ENCODE measurements at places on chromosomes 4 and X.

DNA sequence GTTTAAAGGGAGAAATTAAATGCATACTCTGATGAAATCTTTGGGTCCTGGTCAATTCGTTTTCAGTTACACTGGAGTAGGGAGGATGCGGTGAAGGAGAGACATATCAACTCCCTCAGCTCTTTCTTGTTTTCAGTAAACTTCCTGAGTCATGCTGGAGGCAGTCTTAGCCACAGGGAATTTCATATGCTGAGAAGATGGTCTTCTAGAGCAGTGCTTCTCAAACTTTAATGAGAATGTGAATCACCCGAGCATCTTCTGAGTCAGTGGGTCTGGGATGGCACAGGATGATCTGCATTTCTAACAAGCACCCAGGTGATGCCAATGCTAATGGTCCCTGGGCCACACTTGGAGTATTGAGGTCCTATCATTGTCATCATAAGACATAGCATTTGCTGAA lies 214.5 kb downstream of the KIT start:
- no peak for DNase-seq

- no peak for DNase-seq
These were observed 251.2 kb downstream of the CFAP299 start for GRCh38 chr4:80586716-80587115.

- peak; percentile 44 for DNase-seq
These were observed 772 bp upstream of the FBXW7 start for GRCh38 chr4:152536545-152537182.

GRCh38 chrX:97938706-97939105 lies 1055.0 kb downstream of the RPA4 start:
- DNase-seq: no peak

DNA sequence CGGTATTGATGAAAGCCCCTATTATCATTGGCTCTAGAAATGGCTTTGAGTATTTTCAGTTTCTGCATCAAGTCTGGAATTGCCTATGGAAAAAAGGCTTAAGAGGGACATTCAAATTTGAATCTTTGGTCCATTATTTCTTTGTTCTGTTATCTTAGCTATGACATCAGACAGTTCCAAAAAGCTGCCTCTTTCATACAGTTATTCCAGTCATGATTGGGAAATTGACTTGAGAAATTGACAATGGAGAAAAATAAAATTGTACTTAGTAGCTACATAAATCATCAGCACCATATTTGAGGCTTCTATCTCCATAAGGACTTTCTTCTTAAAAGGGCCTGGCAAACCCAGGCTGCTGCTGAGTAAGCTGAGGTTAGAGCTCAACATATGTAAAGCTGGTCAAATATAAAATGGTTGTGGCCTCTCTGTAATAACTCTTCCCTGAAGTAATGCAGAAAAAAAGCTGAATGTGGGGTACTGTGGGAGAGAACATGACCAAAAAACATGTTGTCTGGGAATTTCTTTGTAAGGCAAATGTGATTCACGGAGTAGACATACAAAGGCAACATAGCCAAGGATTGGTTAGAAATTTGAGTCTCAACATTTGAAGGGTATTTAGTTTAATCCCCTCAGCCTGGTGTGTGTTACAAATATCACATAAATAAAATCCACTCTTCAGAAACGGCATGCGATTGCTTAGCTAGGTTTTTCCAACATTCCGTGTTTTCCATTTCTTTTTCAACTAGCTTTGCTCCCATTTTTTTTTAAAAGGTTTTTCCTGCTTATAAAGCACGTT lies 100.9 kb downstream of the LNX1 start:
- no peak for DNase-seq

GRCh38 chrX:125404667-125405160 lies 85.0 kb downstream of the TEX13C start:
- DNase-seq: no peak

DNA sequence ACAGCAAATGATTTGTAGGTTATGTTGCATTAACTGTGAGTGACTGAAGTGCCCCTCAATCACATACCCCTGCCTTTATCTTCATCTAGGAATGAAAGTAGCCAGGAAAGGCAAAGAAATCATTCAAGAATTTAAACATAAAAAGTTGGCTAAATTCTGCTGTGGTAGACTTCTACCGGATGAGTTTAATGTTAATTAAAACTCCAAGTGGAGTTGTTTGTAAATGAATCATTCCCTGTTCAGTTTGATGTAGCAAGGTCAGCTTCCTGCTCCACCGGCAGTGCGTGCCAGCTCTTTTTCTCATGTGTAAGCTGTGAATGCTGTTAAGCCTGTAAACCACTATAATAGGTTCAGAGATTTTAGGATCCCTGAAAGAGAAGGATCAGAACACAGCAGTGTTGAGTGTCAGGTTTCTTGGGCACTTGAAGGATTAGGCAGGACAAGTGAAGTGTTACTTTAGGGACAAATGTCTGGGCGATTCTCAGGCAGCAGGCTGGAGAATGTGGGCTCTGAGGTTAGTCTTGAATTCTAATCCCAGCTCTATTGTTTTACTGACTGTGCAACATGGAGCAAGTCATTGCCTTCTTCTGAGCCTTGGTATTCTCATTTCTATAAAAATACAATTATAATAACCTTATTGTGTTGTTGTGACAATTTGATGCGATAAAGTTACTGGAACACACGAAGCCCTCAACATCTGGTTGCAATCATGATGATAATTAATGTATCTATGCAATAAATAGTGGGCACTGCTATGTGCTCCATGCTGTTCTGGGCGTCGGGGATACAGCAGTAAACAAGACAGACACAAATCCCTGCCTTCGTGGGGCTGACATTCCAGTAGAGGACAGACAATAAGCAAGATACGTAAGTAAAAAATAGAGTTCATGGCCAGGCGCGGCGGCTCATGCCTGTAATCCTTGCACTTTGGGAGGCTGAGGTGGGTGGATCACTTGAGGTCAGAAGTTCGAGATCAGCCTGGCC lies 112.0 kb downstream of the SHROOM3 start:
- DNase-seq: no peak

GRCh38 chrX:52821079-52821760 lies 10.1 kb downstream of the XAGE5 start:
- no peak for DNase-seq

GRCh38 chr4:1933700-1934099 lies 62.5 kb downstream of the NSD2 start:
- DNase-seq: no peak

- DNase-seq: no peak
These were observed 4.9 kb upstream of the SLC4A4 start for GRCh38 chr4:71333960-71334359.

DNA sequence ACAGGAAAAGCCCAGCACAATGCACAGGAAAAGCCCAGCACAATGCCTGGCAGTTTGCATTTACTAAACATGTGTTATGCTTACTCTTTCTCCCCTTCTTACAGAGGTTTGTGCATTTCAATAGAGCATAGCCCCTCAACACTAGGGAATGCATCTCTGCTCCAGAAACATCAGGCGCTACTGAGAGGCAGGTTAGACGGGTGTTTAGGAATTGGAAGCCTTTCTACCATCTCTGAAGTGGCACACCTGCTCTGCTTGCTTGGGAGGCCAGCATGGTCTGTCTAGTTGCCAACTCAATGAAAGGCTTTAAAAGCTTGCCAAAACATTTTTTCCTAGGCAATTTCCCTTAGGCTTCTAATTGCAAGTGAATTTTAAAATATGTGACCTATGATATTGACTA lies 55.7 kb downstream of the GRID2 start:
- DNase-seq: no peak

DNA sequence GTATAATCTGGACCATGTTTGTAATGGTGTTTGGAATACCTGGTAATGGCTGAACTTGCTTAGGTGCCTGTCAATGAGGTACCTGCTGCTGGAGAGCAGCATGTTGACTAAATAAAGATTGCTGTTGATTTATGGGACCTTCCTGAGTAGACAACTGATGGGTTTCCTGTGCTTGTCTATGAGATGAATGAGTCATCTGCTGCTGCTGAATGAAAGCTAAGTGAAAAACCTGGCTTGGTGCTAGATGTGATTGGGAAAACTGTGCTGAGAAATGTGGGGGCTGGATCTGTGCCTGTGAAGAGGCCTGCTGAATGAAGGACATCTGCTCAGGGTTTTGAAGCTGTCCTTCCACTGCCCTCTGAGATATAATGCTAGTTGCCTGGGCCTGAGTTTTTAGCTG lies 69.6 kb downstream of the WNK3 start:
- no peak for DNase-seq

GRCh38 chr4:8745826-8746225 lies 125.8 kb downstream of the HMX1 start:
- DNase-seq: no peak

- no peak for DNase-seq
These were observed 966 bp downstream of the PDGFC start for GRCh38 chr4:156970501-156971164.

DNA sequence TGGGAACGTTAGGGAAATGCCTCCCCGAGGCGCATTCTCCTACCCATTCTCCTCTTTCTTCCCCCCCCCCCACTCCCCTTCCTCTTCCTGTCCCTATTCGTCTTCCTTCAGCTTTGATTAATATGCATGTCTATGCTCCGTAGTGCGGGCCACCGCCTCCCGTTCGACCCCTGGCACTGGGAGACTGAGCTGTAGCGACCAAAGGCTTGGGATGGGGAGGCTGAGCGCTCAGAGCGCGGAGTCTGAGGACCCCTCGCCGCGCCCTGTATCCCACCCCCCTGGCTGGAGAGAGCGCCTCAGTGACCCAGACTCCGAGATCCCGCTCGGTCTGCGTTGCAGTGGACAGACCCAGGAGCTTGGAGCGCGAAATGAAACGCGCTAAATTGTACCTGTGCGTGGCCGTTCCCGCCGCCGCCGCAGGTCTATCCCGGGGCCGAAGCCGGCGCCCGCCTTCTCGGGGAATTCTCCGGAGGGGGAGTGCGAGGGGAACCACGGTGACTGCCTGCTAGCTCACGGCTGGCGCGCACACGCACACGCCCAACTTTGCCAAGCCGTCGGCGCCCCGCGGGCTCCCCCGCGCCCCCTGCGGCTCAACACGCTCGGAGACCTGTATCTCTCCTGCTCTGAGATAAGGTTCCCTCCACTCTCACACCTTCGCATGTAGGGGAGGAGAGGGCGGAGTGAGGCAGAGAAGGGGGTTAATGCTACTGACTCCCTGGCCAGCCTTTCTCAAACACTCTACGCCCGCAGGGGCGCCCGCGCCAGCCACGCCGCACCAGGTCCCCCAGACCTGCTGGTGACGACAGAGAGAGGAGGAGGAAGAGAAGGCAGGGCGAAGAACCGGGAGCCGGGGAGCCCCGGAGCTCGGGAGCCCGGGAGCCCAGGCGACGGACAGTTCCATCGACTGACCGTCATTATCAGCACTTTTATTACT lies 1.5 kb upstream of the PTCHD1 start:
- no peak for DNase-seq

- no peak for DNase-seq
These were observed 87.1 kb downstream of the TBC1D19 start for GRCh38 chr4:26670903-26671537.

DNA sequence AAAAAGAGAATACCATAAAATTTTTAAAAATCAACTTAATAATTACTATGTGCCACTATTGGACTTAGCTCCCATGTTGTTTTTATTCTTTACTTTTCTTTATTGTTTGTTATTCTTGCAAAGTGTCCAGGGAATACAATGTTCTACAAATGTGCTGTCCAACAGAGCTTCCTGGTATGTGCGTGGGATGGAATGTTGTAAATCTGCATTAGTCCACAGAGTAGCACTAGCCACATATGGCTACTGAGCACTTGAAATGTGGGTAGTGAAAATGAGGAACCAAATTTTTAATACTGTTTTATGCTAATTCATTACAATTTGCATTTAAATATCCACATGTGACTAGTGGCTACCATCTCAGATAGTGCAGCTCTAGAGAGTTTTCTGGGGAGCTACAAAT lies 14.3 kb upstream of the CORIN start:
- no peak for DNase-seq

DNA sequence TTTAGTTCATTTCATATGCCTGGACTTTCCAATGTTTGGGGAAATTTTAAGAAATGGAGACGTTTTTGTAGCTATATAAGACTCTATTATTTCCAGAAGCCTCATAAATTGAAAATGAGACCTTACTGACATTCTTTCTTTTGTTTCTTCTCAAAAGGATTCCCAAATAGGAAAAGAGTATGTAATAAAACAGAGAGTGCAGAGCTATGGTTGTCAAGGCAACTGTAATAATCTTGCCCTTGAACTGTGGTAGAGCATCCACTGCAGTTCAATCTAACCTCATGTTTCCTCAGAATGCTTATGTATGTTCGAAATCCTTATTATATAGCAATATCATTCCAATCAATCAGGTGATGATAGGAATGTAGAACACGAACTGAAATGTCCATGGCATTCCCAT lies 54.1 kb downstream of the AMELX start:
- DNase-seq: no peak

GRCh38 chr4:143085659-143086058 lies 99.1 kb upstream of the USP38 start:
- DNase-seq: no peak

GRCh38 chr4:41290479-41290878 lies 33.8 kb downstream of the UCHL1 start:
- DNase-seq: no peak

DNA sequence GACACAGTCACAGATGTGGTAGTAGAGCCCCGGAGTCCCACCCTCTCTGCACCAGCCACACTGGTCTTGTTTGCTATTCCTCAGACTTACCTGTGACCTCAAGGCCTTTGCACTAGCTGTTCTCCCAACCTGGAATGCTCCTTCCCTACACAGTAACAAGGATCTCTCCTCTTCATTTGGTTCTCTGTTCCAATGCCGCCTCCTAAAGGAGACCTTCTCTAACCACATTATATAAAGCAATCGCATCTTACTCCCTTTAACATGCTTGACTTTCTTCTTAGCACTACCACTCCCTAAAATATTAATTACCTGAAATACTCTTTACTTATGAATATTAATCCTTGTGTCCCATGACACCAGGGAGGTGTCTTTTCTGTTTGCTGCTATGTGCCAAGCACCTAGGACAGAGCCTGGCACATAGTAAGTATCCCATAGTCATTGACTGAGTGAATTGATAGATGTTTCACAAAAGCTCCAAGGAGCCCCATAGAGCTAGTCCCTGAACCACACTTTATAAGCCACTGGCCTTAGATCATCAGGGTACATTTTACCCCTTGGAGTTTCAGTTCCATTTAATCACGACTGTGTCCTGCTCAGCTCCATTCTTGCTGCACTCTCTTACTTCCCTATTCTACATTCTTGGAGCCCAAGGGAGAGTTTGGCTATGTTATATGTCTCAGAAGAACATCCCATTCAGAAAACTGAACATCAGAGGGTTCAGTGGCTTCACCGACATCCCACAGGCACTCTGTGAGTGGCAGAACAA lies 312.7 kb downstream of the RAB28 start:
- no peak for DNase-seq

GRCh38 chr4:122876456-122876855 lies 45.9 kb downstream of the NUDT6 start:
- DNase-seq: no peak

DNA sequence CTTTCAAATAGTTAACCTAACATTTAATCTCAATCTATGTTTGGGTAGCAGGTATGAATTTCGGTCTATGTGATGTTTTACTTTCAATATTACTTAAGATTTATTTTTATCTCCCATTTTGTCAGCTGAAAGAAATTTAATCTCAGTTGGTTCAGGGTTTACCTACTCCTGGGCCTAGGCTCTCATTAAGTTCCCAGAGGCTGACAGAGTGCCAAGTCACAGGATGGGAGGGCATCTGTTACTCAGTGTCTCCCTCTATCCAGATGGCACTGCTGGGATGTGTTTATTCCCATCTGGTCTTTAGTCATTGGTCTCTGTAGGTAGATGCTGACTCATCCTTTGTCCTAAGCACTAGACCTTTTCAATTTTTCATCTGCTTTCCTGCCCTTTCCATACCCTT lies 129.4 kb upstream of the ARSJ start:
- no peak for DNase-seq

GRCh38 chr4:112031712-112032328 lies 113.4 kb upstream of the FAM241A start:
- DNase-seq: no peak

GRCh38 chrX:53186351-53186750 lies 38.7 kb downstream of the KDM5C start:
- DNase-seq: no peak

Data from stimulated activated CD8-positive, alpha-beta memory T cell treated with anti-CD3 and anti-CD28 coated beads, Interleukin-12 subunit alpha, Interleukin-12 subunit beta, amount 100 ng/mL, for 1 hour (primary cell).